ENCODE measurements at places on chromosomes 2 and 18.

- no peak for DNase-seq
Observed at GRCh38 chr2:70988726-70989648, 5.7 kb downstream of the TEX261 start.

- no peak for DNase-seq
Observed at GRCh38 chr2:26706616-26707473, 14.3 kb downstream of the KCNK3 start.

DNA sequence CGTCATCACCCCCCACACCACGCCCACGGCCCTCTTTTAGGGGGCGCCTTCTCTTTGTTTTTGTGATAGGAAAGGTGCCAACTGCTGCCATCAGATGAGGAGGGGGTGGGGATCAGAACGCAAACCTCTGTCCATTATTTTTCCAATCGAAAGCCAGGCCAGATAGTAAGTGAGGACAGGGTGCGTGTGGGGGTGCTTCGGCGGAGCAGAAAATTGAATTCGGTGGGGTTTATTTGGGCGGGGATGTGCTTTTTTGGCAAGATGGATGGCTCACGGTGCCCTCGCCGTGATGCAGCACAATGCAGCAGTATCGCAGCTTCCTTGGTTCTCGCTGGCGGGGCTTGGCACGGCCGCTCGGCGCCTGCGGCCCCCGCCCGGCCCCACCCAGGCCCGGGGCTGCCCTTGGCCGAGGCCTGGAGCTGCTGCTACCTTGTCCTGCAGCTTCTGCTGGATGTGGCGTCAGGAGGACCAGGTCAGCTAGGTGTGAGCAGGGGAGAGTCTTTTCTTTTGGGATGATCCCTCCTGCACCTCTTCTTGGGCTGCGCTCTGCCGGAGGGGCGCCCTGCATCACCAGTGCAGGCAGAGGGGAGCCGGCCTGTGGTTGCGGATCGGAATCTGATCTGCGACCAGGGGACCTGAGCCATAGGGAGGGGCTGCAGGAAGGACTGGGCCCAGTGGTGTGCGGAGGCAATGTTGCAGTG is 1.3 kb downstream of the SPTBN1 start:
- DNase-seq: no peak

- DNase-seq: no peak
Observed at GRCh38 chr2:31415421-31415820, 879 bp upstream of the XDH start.

- DNase-seq: no peak
Observed at GRCh38 chr2:33890686-33891085, 291.6 kb upstream of the FAM98A start.

GRCh38 chr2:220227266-220227920 is 600.0 kb downstream of the SLC4A3 start:
- no peak for DNase-seq

- DNase-seq: no peak
Observed at GRCh38 chr2:150147889-150148683, 339.4 kb downstream of the RND3 start.

DNA sequence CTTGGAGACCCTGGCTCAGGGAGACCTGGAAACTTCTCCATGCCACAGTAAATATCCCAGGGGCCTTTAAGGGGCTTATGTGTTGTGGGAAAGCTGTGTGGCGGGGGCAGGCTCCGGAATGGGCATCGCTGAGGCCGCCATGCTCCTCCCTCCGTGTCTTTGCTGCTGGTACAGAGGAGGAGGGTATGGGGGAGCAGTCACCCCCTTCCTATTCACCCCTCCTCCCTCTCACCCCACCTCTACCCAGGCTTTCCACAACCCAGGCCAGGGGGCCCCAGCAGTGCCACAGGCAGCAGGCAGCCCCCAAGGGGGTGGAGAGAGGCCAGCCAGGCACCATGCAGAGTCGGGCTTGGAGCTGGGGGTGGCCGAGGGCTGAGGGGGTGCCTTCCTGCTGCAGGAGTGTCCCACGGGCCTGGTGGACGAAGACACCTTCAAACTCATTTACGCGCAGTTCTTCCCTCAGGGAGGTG is 28.0 kb upstream of the FAHD2A start:
- no peak for DNase-seq

DNA sequence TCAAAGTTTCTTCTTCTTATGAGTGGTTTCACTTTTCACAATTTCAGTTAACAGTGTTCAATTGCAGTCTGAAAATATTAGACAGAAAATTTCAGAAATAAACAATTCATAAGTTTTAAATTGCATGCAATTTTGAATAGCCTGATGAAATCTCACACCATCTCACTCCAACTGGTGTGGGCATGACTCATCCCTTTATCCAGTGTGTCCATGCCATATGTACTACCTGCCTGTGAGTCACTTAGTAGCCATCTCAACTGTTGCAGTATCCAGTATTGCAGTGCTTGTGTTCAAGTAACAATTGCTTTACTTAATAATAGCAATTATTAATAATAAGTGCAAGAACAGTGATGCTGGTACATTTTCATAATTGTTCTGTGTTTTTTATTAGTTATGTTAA is 1202.5 kb downstream of the DSC3 start:
- no peak for DNase-seq
